ENCODE measurements at places on chromosomes 12 and 14. TPM values are rescaled to one million over a fixed set of nuclear protein-coding genes. Genes with fewer than 3 reads are reported as not detected.
A peak's percentile ranks its signal among the peaks of the same experiment; 100 is the strongest.

Gene MSI1
- not detected for polyA plus RNA-seq

DNA sequence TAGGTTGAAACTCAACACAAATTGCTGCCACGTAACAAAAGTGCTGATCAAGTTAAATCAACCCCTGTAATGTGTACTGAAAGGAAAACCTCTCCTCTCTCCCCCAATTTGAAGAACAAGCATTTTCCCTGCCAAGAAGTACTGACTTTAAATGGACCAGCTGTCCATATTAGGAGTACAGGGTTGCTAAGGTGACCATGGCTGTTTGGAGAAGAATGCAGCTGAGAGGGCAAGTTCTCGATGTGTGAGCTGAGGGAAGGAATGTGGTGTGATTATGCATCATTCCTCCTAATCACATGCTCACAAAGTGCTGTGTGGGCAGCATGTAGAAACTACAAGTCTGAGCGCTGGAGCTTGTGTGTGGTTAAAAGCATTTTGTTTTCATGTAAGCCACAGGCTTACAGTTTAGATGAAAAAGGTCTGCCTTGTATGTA, 50.9 kb upstream of the CCT2 start:
- H3K27ac ChIP-seq = no peak overlapping the region
- no peaks in the 10 kb centered on the region for H3K27me3 ChIP-seq
- H3K36me3 ChIP-seq = peaks cover 20% of the 10 kb centered on the region
- DNase-seq = no peak
- H3K4me3 ChIP-seq = no peak overlapping the region

GRCh38 chr12:91413581-91414546, 231.2 kb upstream of the DCN start:
- no peak for DNase-seq
- H3K27ac ChIP-seq = no peak overlapping the region
- no peaks in the 10 kb centered on the region for H3K36me3 ChIP-seq
- H3K4me1 ChIP-seq = no peaks in the 10 kb centered on the region
- peaks cover 2% of the 10 kb centered on the region for H3K27me3 ChIP-seq
- no peak overlapping the region for H3K4me3 ChIP-seq

GRCh38 chr14:60651796-60652673, 2.8 kb upstream of the SIX1 start:
- H3K27ac ChIP-seq = no peak overlapping the region
- peaks cover 70% of the 10 kb centered on the region for H3K4me1 ChIP-seq
- DNase-seq = no peak
- H3K27me3 ChIP-seq = peaks cover 92% of the 10 kb centered on the region
- peak overlapping the region; percentile 62 for H3K4me3 ChIP-seq
- H3K36me3 ChIP-seq = peaks cover 6% of the 10 kb centered on the region
